ENCODE measurements at places on chromosomes 3 and 15.
A peak's percentile ranks its signal among the peaks of the same experiment; 100 is the strongest.

- peak; percentile 15 for DNase-seq
Measured at GRCh38 chr3:30894521-30895251, at the start of gene GADL1. GADL1 (minus strand) TSS chr3:30894661; CDS start chr3:30894614, 47 bp downstream.

DNA sequence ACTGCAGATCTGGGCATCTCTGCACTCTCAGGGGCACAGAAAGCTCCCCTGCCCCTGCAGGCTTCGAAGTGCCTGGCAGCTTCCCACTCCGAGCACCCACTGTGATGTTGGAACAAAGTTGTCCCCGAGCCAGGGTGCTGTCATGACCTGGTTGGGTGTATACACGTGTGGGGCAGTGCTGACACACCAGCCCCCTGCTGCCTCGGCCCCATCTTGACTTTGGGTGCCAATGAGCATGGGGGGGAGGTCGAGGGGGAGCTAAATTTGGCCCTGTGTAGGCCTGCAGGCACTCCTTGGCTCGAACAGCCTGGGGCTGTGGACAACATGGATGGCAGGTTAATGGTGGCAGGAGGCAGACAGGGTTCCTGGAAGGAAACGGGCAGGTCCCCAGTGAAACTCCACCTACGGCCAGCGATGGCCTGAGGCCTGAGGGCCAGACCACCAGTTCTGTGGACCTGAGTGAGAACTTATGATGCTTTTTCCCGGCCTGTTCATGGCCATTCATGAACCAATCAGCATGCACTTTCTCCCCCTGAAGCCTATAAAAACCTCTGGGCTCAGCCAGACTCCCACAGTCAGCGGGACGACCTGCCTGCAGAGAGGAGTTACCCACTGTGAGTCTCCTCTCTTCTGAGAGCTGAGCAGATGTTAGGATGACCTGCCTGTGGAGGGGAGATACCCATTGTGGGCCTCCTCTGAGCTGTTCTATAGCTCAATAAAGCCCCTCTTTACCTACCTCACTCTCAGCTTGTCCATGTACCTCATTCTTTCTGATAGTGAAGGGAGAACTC, 1029.1 kb upstream of the GBE1 start:
- DNase-seq = no peak

DNA sequence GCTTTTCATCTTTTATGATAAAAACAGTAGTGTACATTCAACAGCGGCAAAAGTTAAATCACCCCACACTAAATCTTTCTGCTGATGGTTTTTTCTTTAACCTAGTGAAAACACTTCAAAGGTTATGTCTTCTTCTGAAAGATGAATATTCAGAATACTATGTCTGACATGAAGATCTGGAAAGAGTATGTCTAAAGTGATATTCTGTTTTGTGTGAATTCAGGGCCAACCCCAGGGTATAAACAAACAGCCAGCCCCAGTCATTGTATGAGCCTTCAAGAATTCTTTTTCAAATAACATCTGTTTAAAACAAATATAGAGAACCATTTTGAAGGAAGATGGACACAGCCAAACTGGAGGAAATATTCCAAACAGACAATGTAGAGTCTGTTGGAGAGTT, 581.0 kb upstream of the NAALADL2 start:
- DNase-seq = no peak

GRCh38 chr15:68553994-68554720, 24.6 kb upstream of the CORO2B start:
- peak; percentile 58 for DNase-seq

DNA sequence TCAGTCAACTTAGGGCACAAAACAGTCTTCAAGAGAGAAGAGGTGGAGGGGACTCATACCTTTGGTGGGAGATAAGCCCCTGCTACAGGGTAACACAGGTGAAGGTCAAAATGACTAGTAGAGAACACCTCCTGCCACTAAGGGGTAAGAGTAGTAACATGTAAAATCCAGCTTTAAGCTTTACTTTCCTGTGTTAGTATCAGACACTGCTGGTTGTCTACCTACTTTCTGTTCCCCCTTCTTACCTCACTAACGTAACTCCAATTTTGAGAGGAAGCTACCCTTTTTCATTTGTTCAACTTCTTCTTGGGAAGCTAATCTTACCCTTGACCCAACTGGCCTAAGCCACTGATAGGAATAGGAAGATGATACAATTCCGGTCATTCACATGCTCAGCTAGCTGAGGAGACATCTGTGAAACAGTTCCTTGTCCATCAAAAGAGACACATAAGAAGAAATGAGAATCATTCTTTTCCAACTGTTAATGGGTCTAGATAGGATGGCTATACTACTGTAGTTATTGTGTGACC, 826.8 kb upstream of the CFAP20DC start:
- no peak for DNase-seq

GRCh38 chr3:142577696-142578328, 721 bp downstream of the ATR start:
- DNase-seq = no peak

Measured in activated naive CD4-positive, alpha-beta T cell treated with Interleukin-2 at 50 U/mL for 16 hours (primary cell).